ENCODE measurements at places on chromosomes 3 and 15. TPM values are rescaled to one million over a fixed set of nuclear protein-coding genes. Genes with fewer than 3 reads are reported as not detected.
A peak's percentile ranks its signal among the peaks of the same experiment; 100 is the strongest.

Gene CFAP20DC
- total RNA-seq: 0.38 TPM

DNA sequence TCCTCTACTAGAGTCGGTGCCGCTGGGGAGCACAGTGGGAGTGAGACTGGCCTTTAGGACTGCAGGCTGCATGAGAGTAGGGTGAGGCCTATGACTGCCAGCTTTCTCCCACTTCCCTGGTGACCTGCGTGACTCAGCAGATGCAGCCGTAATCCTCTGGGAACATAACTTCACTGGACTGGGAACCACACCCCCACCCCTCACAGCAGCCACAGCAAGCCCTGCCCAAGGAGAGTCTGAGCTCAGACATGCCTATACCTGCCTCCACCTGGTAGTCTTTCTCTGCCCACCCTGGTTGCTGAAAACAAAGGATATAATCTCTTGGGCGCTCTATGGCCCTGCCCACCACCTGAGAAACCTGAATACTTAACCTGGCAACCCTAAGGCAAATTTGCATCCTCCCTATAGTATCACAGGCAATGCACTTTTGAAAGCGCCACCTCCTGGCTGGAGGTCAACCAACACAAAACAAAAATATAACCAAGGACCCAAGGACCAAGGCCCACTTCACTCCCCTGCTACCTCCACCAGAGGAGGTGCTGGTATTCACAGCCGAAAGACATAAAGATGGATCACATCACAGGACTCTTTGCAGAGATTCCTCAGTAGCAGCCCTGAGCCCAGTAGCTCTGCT lies 308.9 kb downstream of the CTNNB1 start:
- no peak for DNase-seq

GRCh38 chr15:50150851-50151250 lies 31.1 kb upstream of the SLC27A2 start:
- no peak for DNase-seq

DNA sequence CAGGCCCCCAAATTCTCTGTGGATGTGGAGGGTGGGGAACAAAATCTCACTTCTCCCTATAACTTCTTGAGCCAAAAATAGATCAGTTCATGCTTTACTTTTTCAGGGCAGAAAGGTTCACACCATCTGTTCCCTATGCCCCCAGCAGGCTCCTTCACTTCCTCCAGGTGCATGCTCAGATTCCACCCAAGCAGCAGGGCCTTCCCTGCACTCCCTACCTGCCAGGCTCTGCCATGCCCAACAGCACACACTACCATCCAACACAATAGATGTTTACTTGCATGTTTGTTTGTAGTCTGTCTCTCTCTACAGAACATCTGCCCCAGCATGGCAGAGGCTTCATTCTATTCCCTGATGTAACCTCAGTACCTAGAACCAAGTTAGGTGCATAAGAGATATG lies 43.3 kb downstream of the GABRB3 start:
- no peak for DNase-seq

- no peak for DNase-seq
These were observed 119.5 kb upstream of the PRICKLE2 start for GRCh38 chr3:64344721-64345207.

- no peak for DNase-seq
These were observed 458.2 kb upstream of the MDFIC2 start for GRCh38 chr3:70770650-70771049.

DNA sequence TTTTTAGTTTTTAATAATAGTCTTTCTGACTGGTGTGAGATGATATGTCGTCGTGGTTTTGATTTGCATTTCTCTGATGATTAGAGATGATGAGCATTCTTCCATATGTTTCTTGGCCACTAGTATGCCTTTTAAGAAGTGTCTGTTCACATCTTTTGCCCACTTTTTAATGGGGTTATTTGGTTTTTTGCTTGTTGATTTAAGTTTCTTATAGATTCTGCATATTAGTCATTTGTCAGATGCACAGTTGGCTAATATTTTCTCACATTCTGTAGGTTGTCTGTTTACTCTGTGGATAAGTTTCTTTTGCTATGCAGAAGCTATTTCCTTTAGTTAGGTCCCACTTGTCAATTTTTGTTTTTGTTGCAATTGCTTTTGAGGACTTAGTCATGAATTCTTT lies 185.4 kb downstream of the SUCNR1 start:
- no peak for DNase-seq

DNA sequence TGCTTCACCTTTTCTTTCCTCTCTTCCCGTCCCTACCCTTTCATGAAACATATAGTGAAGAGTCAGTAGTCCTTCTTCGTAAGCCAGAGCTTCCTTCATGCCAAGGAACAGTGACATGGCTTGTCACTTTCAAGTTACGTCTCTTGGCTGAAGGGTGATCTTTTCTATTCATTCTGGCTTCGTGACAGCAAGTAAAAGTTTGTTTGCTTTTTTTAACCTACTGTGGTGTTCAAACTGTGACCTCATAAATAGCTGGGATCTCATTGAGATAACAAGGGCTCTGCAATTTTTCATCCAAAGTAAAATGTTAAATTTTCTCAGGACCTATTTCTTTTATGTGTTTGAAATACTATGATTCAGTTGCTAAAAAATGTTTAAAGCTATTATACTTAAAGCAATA lies 10.5 kb downstream of the CDIN1 start:
- peak; percentile 72 for DNase-seq

DNA sequence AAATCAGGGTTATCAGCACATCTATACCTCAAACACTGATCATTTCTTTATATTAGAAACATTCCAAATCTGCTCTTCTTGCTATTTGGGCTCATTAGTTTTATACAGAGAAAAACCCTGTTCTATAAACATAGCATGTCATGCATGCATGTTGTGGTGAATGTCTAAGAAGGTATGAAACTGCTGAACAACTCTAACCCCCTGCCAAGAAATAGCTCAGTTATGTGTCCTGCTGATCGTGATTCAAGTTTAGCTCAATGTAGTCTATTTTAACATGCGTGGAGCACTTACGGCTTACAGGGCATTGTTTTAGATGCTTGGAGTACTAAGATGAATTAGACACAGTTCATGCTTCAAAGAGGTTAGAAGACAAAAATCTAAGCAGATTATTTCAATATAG lies 35.8 kb downstream of the MYH15 start:
- no peak for DNase-seq

DNA sequence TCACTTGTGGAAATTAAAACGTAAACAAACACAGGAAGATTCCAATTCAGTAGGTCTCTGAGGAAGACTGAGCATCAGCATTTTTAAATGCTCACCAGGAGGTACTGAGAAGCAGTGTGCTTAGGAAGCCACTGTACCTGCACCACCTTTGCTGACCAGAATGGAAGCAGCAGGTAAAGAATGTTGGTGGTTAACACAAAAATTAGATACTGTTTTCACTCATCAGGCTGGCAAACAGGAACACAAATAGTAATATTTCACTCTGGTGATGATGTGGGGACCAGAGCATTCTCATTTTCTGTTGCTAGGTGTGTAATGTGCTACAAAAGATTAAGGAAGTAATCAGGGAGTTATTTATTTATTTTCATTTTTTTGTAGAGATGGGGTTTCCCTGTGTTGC lies 29.9 kb upstream of the GHSR start:
- DNase-seq: no peak

Gene GREM1
- total RNA-seq: not detected

DNA sequence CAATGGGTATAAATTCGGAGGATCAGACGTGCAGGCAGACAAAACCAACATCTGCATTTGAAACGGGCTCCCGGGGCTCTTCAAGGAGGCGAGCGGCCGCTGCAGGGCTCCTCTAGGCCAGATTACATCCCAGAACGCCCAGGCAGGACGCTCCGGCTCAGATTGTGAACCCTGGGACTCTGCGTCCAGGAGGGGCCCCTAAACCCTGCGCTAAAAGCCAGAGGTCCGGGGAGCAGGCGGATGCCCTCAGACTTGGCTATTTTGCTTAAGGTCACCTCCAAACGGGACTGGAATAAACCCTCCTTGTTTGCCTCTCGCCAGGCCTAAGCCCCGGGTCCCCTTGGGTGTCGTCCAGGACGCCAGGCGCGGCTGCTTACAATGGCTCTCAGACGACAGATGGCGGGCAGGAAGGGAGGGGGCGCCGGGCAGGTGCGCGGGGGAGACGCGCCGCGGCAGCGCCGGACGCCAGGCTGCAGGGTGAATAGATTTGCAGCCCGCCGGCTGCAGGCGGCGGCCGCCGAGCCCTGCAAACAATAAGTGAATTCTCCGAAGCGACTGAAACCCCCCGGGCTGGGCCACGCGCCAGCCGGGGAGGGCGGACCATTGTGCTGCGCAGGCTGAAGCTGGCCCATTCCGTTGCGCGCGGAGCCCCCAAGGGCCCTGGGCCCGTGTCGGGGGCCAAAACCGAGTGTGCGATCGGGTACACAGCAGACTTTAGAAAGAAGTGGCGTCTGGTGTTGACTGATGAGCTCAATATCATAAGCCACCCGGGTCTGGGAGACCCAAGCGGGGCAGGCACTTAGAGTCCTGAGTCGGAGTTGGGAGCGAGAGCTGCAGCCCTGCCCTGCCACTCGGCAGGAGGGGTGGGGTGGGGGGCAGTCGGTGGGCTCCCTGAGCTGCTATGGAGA lies 32.3 kb upstream of the AMOTL2 start:
- no peak for DNase-seq

GRCh38 chr15:90887037-90887481 lies 2.8 kb downstream of the FES start:
- DNase-seq: no peak

DNA sequence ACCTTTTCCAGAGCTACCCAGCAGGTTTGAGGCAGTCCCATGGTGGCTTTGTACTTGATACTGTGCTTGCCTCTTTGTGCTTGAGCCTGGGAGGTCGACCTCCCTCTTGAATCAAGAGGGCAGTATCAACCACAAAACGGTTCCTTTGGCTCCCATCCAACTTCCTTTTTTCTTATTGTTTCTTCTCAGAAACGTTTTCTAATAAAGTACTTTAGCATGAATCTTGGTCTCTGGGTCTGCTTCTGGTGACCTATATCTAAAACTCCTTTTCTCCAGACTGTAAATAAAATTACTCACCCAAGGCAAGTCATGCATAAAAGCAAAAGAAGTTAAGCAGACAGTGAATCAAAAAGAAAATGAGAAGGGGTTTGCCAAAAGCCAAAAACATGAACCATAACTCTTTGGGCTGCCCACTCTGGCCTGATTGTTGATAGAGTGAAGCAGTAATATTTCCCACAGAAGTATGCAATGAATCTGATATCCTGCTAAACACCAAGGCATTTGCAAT lies 112.2 kb upstream of the SLC4A7 start:
- no peak for DNase-seq

GRCh38 chr3:136958939-136959338 lies 1.2 kb downstream of the IL20RB start:
- no peak for DNase-seq

DNA sequence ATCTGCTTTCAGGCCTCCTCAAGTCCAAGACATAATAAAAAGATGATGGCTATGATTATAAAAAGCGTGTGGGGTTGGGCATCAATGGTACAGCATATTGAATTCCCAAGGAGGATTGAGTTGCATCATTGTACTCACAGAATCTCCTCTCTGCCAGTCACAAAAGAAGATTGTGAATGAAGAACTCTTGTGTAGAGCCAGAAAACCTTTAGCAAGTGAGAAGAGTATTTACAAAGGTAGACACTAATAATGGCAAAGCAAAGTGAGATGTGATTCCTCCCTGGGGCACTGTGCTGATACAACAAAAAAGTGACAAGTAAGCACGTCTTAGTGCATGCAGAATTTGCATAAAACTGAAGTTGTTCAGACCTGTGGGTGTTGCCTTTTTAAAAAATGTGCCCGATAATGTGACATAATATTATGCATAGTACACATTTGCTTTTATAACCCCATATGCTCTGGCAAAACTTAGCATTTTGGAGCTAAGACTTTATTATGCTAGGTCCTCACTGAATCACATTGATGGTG lies 291.2 kb upstream of the TBC1D5 start:
- DNase-seq: no peak

DNA sequence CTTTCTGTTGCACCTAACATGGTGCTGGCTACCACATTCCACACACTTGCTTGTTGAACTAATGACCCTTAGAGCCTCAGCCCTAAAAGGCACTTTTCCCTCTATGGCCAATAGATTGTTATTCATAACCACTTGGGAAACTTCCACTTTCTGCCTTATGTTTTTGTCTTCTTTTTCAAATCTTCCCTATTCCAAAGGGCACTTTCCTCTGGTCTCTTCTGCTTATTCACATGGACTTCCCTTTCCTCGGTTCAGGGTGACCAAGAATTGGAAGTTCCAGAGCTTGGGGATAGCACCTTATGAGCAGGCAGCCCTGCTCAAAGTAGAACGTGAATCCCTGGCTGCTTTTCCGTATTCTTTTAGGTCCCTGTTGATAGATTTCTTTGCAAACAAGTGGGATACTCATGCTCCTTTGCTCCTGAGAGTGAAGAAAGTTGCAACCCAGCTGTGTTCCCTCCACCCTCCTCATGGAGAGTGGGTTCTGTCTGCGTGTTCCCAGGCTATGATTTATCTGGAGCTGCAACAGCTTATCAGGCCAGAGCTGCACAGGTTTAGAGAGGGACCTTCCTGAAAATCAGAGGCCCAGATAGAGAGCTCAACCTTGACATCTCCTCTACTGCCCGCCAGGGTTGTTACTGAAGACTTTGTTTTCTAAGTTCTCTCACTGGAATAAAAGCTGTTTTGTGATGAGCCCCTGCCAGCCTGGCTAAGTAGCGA lies 58.8 kb upstream of the MYZAP start:
- DNase-seq: no peak

Gene PRSS50
- not detected for total RNA-seq

GRCh38 chr3:52860424-52860768 lies 25.6 kb upstream of the MUSTN1 start:
- DNase-seq: no peak

GRCh38 chr3:15823092-15823491 lies 25.3 kb upstream of the ANKRD28 start:
- no peak for DNase-seq

GRCh38 chr15:70308011-70308734 lies 210.5 kb upstream of the TLE3 start:
- peak; percentile 41 for DNase-seq

Data from HT-29 (cell line).